ENCODE measurements at places on chromosomes 2 and 18. TPM values are rescaled to one million over a fixed set of nuclear protein-coding genes. Genes with fewer than 3 reads are reported as not detected.

The ABCG8 gene
- total RNA-seq: not detected

The SERPINB12 gene
- not detected for total RNA-seq

The ANKRD36B gene
- 4.2 TPM for total RNA-seq

The RESP18 gene
- not detected for total RNA-seq

The LONRF2 gene
- not detected for total RNA-seq

The USP40 gene
- 17.5 TPM for total RNA-seq

The TUBA3E gene
- total RNA-seq: not detected

The RMC1 gene
- total RNA-seq: 19.9 TPM

The PDIA6 gene
- 396 TPM for total RNA-seq

The MCM6 gene
- 9.9 TPM for total RNA-seq

The B3GNT7 gene
- total RNA-seq: not detected

The NCKAP1 gene
- 106 TPM for total RNA-seq

The ZSCAN30 gene
- 8.3 TPM for total RNA-seq

The SPR gene
- total RNA-seq: 22.7 TPM

The UGT1A6 gene
- total RNA-seq: not detected

The ACADL gene
- not detected for total RNA-seq

The RALBP1 gene
- total RNA-seq: 40.4 TPM

The SP140L gene
- 6.0 TPM for total RNA-seq

The SIX3 gene
- not detected for total RNA-seq

The CFAP65 gene
- not detected for total RNA-seq

The RHBDD1 gene
- total RNA-seq: 7.0 TPM

The HRH4 gene
- total RNA-seq: not detected

The CCDC141 gene
- total RNA-seq: not detected

The EN1 gene
- not detected for total RNA-seq

The CRYBA2 gene
- total RNA-seq: not detected

The GAL3ST2 gene
- not detected for total RNA-seq

The PAIP2B gene
- 0.18 TPM for total RNA-seq

The PROC gene
- not detected for total RNA-seq

The AMER3 gene
- not detected for total RNA-seq

The NAT8 gene
- total RNA-seq: not detected

The SAG gene
- total RNA-seq: not detected

The KRTCAP3 gene
- not detected for total RNA-seq

The HOXD10 gene
- not detected for total RNA-seq

The SLC4A3 gene
- 6.3 TPM for total RNA-seq

The WIPF1 gene
- 7.0 TPM for total RNA-seq
